ENCODE measurements at places on chromosomes 7 and 10.

DNA sequence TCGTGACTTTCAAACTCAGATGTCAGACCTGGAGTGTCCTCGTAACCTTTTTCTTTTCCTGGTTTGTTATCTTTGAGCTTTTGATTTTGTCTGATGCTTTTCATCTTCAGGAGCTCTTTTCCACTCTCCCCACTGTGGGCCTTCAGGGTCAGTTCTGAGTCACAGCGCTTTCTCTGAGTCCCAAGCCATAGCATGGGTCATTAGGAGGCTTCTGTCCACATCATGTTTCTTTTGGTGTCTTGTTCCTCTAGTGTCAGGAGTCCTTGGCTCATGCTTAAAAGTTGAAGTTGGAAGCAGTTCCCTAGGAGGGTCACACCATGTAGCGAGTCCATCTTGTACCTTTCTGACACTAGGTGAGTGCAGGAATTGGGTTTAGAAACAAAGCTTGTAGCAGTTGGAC lies 40.3 kb downstream of the DAGLB start:
- no peak for DNase-seq

DNA sequence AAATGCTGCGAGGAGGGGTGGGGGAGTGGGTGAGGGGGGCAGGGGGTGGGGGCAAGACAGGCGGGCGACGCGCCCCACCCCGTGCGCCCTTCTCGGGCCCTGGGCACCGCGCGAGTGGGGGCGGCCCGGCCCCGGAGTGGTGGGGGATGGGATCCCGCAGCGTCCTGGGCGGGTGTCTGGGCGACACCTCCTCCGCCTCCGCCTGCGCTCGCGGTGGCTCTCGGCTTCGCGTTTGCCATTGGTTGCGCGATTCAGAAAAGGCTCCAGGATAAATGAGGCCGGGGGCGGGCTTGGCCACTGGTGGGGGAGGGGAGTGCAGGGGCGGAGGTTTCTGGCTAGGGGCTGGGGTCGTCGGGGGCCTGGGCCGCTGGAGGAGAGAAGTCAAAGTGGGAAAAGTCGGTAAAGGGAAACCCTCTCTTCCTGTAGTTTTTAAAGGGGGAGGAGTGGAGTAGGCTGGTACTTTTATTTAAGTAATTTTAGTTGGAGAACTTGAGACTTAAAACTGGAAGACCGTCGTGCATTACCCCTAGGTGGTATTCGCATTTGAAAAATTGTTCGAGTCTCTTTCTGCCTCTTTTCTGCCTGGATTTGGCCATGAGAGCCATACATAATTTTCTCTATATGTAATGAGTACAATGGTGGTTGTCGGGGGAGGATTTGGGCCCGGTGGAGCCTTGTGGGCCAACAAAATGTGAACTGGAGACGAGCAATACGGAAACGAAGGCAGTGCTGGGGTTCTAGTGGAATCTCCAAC lies 992 bp upstream of the IGF2BP3 start:
- DNase-seq: no peak

DNA sequence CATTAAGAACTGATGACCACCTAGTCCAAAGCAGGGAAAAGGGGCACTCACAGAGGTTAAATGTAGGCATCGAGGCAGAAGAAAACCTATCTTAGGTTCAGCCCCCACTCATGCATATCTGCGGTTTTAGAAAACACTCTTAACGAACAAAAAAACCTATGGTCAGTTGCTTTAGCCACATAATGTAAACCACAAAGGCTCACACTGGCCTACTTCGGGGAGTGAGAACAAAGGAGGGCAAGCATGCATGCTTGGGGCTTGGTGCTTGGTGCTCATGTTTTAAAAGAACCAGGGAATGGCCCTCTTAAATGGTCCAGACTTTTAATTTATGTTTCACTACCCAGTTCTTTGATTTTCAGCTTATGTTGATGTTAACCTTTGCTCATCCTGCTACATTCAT lies 14.2 kb downstream of the INSYN2A start:
- no peak for DNase-seq

DNA sequence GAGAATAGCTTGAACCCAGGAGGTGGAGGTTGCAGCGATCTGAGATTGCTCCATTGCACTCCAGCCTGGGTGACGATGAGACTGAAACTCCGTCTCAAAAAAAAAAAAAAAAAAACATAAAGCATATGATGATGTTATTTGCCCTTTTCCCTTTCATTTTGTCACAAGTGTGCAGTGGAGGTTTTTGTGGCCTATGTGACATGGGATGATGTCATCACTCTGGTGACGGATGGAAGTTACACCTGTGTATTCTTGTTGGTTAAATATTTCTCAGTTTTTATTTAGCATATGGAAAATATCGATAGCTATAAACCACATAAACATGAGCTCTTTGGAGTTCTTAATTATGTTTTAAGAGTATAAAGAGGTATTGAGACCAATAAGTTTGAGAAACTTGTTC lies 71.8 kb upstream of the EMX2 start:
- no peak for DNase-seq

- no peak for DNase-seq
Measured at GRCh38 chr7:120981888-120982615, 6.5 kb upstream of the CPED1 start.

- no peak for DNase-seq
Measured at GRCh38 chr7:137664846-137665245, 181.9 kb downstream of the DGKI start.

DNA sequence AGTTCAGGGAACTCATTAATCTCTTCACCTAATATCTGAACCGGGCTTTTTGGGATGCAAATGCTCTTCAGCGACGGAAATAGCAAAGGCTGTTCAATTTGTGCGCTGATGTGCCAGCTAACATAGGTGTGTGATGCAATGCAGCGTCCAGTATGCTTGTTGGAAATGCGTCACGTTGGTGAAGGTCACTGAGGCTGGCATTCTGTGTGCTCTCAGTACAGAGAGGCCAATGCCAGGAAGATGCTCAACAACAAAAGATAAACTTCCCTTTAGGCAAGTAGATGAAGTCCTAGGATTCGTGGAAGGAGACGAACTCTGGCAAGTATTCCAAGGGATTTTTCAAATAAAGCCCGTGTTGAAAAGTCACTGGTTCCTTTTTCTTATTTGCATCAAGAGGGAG lies 649.5 kb upstream of the MKI67 start:
- DNase-seq: no peak

- DNase-seq: no peak
Measured at GRCh38 chr10:19048891-19049290, 290 bp downstream of the MALRD1 start.

DNA sequence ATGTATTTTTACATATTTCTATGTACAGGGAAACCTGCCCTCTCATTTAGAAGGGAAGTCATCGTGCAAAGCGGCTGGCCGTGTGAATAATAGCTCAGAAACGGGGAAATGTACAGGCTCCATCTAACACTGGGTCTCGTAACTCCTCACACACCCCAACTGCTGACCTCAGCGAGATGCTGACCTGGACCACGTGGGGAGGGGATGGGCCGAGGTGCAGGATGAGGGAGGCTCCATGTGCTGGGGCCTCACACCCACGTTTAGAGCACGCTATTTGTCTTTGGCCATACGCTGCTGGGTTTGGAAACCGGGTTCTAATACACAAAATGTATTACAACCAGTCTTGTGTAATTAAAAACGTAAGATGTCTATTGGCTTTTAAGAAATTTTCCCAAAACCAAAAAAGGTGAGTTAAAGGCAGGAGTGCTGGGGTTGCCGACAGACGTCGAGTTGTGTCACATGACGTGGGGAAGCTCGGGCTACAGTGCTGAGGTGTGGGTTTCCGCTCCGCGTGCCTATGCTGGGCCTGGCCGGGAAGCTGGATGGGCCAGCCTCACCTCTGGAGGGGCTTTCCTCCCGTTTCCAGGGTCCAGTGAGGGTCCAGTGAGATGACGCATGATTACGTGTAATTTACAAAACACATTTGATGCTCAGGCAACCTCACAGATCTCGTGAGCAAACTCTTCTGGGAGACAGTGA lies 215.6 kb downstream of the DNAJB6 start:
- DNase-seq: no peak

DNA sequence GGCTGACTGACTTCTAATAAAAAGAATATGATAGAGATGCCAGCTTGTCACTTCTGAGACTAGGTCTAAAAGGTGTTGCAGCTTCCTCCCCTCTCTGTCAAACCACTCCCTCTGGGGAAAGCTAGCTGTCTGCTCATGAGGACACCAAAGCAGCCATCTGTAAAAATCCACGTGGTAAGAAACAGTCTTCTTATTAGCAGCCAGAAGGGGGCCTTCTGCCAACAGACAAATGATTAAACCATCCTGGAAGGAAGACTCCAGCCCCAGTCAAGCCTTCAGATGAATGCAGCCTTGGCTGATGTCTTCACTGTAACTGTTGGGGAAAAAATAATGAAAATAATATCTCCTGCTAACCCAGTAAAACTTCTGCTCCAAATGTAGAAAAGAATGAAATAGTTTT lies 41.9 kb upstream of the DAGLB start:
- no peak for DNase-seq

GRCh38 chr10:102646610-102647442 lies 2.5 kb downstream of the TRIM8 start:
- no peak for DNase-seq

GRCh38 chr7:88111140-88111743 lies 108.6 kb downstream of the SRI start:
- peak; percentile 7 for DNase-seq

DNA sequence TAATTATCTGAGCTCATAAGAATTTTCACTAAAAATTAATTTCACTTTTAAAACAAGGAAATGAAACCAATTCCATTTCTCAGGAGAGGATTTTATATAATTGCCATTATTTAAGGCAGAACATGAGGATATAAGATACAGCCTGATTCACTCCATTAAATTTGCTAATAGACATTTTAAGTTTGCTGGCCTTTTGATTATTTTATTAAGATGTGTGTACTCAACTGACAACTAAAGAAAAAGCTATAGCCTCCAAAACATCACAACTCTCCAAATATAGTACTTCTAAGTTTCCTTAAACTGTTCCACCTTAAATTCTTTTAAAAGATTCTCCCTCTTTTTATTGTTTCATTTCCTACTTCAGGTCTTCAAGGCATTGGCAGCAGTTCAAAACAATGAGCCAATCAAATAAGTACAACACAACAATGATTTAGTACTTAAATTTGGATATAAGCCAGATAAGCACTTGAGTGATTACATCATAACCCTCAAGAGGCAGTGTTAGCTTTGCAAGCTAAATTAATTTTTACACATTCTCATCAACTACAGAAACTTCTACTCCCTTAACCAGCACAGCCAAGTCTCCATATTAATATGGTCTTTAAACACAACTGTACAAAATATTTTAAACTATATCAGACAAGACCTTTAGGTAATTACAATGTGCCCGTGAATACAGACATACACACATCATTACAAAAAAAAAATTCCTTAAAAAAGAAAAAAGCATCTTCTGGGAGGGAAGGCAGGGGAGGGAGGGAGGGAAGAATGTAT lies 121.8 kb downstream of the KMT2C start:
- DNase-seq: peak; percentile 17

DNA sequence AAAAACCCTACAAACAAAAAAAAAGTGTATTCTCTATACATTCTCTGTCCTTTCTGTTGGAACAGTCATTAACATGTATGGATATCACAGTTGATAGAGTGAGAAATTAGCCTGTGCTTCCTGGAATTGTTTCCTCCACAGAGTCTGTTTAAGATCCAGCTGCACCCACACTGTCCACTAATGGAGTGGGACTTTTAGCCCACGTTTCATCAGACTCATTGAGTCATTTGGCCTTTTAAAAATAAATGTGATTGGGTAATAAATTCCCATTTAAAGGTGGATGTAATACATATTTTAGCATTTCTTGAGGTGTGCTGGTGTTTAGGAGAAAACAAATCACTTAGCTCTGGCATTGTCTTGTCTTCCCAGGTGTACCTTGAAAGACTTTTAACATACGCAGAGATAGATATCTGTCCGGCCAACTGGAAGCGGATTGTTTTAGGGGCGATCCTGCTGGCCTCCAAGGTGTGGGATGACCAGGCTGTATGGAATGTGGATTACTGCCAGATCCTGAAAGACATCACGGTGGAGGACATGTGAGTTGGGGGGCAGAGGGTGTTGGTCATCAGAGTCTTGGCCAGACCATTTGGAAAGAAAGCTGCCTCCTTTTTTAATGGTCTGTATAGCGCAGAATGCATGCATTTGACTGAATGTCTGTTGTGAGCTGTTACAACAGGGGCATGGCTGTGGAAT lies 52.3 kb upstream of the GJD4 start:
- no peak for DNase-seq

GRCh38 chr10:66218289-66218688 lies 707.5 kb upstream of the LRRTM3 start:
- DNase-seq: no peak

GRCh38 chr7:124366118-124366517 lies 333.3 kb upstream of the TMEM229A start:
- DNase-seq: no peak

- DNase-seq: no peak
Measured at GRCh38 chr7:55134786-55135185, 116.0 kb downstream of the EGFR start.

DNA sequence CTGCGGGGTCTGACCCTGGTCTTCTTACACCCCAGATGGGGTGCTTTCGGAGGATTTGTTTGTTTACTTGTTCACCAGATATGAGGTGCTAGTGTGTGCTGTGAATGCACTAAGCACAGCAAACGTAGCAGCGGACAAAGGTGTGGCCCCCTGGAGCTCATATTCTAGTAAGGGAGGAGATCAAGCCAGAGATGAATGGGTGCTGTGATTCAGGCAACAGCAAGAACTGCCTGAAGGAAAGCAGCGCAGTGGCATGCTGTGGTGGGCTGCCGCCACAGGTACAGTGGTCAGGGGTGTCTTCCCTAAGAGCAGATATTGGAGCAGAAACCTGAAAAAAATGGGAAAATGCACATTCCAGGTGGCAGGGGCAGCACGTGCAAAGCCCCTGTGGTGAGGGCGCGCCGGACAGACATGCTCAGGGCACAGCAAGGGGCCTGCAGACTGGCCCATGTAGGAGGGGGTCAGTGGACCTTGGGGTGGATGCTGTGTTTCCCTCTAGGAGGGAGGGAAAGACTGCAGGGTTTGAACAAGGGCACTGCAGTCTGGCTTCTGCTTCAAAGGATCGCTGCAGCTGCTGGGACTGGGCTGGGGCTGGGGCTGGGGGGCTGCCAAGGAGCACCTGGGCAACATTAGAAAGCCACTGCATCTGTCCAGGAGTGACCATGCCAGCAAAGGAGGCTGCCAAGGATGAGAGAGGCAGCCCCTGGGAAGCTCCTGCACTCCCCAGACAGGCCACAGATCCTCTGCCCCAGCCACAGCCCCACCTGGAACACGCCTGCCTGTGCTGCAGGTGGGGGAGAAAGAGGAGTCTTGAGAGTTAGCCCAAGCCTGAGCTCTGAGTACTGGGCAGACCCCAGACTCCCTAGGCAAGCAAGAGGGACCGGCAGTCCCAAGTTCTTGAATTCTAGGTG lies 927 bp upstream of the DEPP1 start:
- DNase-seq: no peak

- no peak for DNase-seq
Measured at GRCh38 chr10:131930150-131930549, 29.3 kb downstream of the PPP2R2D start.

DNA sequence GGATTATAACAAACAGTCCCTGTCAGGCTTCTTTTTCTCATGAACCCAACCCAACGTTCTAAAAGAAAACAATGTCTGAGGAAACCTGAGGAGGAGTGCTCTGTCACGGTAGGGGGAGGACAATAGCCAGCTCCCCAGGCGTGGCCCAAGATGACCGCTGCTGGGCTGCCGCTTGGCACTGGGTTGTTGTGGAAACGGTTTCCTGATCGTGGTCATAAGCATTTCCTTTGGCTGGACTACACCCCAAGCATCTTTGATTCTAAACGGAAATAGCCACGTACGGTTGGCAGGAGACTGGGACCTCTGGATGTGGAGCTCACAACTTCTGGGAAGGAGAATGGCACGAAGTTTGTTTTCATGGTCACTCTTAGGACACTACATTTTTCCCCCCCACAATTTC lies 30.4 kb upstream of the DMBT1 start:
- DNase-seq: no peak
